Gastroesophageal sphincter (tissue), 4 donors: ENCODE measurements at places on chromosomes 3 and 15.

GRCh38 chr3:169591159-169591951 is 72.2 kb downstream of the MECOM start:
- ATAC-seq: no peak

DNA sequence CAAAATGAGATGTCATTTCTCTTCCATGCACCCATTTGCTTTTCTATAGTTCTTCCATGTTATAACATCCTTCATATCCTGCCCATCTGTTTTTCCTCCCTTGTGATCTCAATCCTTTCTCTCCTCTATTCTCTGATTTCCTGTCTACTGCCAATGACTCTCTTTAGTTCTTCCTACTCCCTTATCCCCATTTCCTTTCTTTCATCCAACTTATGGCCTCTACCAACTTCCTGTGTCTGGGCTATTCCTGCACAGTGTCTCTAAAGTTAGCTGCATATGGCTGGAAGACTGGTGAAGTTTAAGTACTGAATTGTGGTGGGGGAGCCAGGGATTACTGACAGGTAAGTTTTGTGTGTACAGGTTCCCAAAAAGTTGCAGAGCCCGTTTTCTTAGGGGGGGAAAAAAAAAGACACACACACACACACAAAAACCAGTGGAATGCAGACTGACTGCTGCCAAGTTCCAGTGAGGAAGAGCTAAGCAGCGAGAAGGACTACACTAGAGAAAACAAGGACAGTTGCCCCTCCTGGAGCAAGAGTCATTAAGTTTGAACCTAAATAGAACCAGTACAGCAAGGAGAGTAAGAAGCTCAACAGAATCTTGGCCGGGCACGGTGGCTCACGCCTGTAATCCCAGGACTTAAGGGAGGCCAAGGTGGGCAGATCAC is 28.8 kb downstream of the XRN1 start:
- no peak for ATAC-seq

DNA sequence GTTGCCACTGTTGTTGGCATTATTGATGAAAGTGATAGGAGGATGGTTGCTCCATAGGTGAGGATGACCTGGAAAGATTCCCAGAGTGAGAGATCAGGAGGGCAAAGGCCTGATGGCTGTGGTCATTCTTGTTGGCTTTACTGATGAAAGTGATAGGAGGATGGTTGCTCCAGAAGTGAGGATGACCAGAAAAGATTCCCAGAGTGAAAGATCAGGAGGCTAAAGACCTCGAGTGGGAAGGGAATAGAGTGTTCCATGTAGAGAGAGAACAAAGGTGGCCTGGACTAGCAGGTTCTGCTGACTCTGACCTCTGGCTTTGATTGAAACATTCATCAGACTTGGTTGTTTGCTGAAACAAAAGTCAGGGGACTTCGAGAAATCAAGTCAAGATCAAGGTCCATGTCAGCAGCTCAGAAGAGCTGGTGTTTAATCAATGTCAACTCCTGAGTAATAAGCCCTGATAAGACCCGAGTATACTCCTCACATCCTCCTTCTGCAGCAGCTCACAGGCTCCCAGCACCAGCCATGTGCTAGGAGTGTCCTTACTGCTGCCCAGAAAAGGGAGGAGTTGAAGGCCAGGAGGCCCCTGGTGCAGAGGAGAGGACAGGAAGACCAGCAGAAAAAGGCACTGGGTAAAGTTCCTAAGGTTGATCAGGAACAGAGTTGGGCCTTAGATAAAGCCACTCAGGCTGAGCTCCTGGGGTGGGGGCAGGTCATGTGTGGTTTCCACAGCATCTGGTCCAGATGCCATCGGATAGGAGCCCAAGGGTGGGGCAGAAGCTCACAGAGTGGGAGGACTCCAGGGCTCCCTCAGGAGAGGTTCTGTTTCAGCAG is 19.9 kb downstream of the CYP8B1 start:
- no peak for ATAC-seq

DNA sequence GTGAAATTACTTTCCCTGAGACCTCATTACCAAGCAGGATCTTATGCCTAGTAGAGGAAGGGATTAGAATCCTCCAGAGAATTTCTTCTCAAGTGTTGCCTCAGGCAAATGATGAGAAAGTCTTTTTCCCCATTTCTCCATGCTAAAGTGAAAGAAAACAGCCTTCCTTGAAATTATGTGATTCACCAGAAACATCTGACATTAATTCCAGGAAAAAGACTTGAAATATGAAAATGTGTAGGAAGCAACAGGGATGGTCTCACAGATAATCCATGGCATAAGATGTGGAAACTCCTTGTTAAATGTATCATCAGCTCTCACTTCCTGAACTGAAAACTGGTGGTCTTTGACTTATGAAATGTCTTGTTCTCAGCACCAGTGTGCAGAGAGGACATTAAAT is 17.9 kb upstream of the ABI3BP start:
- no peak for ATAC-seq

- no peak for ATAC-seq
Observed at GRCh38 chr15:43250785-43251184, 15.9 kb downstream of the TGM5 start.

DNA sequence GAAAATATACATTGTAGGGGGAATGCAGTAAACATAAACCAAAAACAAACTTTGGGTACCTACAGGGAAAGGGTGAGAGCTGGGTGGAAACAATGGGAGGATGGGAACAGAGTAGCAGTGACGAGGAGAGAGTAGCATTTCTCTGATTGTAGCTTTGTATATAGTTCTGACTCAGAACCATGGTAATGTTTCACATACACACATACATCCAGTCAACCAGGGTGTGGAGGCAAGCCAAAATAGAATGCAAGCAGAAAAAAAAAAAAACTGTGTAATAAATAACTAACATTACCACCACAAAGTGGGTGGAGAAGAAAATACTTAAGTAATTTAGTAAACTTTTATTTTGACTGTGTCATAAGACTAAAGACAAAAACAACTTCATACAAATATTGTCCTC is 27.2 kb downstream of the BCL2A1 start:
- ATAC-seq: no peak

DNA sequence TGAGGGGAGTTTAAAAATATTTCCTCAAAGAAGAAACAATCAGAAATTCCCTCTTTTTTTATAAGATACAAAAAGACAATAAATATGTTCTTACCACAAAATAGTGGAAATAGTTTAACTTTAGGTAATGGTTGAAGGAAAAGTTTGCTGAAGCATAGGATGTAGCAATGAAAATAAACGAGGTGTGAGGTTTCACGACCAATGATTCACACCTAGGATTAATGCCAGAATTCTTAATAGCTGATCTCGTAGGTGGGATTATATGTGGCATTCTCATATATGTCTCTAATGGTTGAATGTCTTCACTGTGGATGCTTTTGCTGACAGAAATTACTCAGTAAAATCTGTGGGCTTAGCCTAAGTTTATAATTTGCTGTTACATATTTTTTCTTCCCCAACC is 467.7 kb downstream of the FGF12 start:
- ATAC-seq: no peak

GRCh38 chr15:66433726-66434125 is 47.0 kb downstream of the MAP2K1 start:
- no peak for ATAC-seq

GRCh38 chr15:77591968-77592613 is 40.6 kb downstream of the LINGO1 start:
- ATAC-seq: no peak

DNA sequence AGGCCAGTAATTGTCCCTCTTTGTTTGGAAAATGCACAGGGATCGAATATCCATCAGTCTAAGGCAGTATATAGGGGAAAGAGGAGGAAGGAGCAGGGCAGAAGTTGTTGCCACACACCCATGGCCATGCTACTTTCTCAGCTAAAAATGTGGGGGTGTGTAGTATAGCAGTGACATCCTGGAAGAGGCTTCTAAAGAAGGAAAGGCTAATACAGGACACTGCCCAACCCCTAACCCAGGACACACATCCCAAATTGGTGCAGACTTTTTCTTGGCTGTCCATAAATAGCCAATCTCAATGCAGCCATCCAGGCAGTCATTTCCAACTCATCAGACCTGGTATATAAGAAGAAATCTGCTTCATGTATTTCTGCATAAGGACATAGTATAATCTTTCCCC is 33.1 kb upstream of the LRRN1 start:
- ATAC-seq: no peak

- no peak for ATAC-seq
Observed at GRCh38 chr3:5729852-5730251, 542.3 kb downstream of the EDEM1 start.

GRCh38 chr3:10344147-10344943 is 23.4 kb upstream of the SEC13 start:
- no peak for ATAC-seq

- peak; percentile 82 for ATAC-seq
Observed at GRCh38 chr15:92527197-92527596, 128.4 kb downstream of the FAM174B start.

DNA sequence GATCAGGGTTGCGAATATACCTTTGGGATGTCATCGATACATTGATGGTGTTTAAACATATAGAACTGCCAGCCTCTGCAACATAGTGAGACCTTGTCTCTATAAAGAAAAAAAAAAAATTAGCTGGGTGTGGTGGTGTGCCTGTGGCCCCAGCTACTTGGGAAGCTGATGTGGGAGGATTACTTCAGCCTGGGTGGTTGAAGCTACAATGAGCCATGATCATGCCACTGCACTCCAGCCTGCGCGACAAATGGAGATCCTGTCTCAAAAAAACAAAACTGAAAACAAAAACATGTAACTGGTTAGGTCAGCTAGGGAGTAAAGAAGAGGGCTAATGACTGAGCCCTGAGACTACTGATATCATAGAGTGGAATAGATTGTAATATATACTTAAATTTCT is 30.7 kb upstream of the MGA start:
- ATAC-seq: no peak

- no peak for ATAC-seq
Observed at GRCh38 chr15:101614001-101614585, 38.1 kb downstream of the TM2D3 start.

GRCh38 chr15:91491101-91491950 is 362.2 kb upstream of the SLCO3A1 start:
- no peak for ATAC-seq

DNA sequence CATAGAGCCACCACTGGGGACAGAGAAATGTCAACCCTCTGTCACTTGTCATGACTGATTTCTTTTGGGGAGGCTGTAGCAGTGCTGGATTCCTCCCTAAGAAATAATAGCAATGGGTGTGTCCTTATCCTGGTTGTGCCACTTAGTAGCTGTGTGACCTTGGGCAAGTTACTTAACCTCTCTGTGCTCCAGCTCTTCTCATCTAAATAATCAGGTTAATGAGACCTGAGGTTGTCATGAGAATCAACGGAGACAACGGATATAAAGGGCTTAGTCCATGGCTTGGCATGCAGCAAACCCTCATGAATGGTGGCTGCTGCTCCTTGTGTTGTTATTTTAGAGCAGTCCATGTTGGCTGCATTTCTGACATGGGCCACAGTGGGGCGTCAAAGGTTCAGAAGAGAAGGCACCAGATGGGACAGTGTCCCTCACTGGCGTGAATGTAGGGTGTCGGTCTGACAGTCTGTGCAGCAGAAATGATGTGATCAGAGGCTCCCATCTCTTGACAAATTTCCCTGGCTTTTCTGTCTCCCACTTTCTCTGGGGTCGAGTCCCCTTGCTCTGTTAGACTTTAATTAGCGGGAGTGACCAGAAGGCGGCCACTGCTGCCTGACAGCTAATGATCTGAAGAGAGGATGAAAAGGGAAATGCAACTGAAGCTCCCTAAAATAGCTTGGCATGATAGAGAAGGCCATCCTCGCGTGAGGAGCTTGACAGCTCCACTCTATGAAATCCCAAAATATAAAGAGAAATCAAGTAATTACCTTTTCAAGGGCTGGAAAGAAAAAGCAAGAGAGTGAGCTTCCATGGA is 209.4 kb downstream of the CADPS start:
- no peak for ATAC-seq

- ATAC-seq: no peak
Observed at GRCh38 chr3:47418167-47419082, 37.6 kb downstream of the PTPN23 start.

DNA sequence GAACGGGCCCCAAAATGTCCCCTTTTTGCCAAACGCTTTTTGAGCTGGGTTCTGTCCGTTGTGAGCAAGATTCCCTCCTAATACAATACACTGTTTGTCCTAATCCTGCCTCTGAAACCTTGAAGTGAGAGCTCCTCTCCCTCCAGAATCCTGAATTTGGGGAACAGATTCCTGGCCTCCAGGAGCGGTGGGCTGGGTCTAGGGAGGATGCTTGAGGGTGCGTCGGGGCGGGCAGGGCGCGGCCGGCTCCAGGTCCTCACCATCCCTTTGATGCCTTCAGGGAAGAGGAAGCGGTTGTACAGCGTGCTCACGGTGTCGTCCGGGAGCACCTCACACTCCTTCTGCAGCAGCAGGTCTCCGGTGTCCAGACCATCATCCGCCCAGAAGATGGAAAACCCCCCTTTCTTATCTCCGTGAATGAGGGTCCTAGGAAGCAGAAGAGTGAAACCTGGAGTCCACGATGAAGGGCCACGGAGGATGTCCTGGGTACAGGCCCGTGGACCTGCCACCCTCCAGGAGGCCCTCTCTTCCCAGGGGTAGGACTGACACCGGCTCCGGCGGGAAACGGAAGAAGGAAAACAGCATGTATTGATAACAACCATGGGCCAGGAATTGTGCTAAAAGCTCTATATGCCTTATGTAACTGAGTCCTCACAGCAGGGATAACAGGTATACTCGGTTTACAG is 23.2 kb downstream of the ALDH1L1 start:
- ATAC-seq: no peak

DNA sequence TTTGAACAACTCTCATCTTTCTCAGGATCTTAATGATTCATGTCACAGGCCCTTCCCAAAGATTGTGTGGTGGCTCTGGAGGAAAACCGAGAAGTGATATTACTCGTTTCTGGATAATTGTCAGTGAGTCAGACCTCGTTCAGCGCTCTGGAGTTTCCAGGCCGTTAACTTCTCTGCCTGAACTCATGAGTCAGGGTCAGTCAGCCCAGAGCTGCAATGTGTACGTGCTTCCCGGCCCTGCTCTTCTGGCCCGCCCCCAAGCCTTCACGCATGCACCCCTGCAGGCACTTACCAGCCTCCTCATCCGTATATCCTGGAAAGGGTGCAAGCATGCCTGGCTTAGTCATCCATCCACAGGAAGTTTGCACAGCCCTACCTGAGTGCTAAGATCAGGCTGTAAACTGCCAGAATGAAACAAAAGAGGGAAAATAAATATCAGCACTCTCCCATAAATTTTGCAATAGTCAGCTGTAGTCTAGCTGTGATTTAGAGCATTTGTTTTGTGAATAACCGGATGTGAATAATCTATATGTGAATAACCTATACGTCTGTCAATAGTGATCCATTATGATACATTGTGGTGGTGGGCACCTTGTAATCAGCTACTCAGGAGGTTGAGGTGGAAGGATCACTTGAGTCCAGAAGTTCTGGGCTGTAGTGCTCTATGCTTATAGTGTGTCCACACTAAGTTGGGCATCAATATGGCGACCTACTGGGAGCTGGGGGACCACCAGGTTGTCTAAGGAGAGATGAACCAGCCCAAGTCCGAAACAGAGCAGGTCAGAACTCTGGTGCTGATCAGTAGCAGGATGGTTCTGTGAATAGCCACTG is 35.3 kb upstream of the SEMA4B start:
- ATAC-seq: peak; percentile 76

DNA sequence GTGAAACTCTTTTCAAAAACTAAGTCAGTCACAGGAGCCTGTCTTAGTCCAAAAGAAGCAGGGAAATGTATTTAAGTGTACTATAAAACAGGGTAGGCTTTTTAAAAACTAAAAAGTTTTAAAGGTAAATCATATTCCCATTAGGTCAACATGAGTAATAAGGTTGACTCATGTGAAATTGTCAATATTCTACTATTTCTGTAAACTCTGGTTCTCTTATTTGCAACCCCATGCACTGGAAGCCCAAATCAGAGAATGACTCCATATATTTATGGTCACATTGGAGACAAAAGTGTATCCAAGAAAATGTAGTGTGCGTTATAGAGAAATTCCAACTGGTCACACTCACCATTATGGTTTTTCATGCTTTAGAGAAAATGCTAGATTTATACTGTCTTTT is 600.3 kb upstream of the TGFBR2 start:
- no peak for ATAC-seq
